ENCODE measurements at places on chromosomes 16 and 17.

DNA sequence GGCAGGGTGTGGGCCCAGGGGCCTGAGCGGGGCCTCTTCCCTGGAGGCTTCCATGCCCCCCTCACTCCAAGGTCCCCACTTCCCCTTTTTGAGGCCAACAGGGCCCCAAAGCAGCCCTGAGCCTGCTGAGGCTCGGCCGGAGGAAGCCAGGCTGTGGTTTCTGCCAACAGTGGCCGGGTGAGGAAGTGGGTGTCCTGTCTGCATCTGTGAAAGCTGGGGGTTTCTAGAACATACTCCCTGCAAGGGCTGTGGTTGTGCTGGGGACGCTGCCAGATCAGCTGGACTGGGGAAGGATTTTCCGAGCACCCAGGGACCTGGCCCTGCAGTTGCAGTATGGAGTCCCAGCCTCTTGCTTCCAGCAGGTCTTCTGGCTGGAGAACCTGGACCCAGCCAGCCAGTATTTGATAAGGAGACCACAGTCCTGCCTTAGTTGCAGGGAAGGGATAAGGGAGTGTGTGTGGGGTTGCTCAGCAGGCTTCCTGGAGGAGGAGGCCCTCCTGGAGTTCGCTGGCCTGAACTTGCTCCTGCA lies 15.7 kb downstream of the ADCY7 start:
- DNase-seq: peak; percentile 94

DNA sequence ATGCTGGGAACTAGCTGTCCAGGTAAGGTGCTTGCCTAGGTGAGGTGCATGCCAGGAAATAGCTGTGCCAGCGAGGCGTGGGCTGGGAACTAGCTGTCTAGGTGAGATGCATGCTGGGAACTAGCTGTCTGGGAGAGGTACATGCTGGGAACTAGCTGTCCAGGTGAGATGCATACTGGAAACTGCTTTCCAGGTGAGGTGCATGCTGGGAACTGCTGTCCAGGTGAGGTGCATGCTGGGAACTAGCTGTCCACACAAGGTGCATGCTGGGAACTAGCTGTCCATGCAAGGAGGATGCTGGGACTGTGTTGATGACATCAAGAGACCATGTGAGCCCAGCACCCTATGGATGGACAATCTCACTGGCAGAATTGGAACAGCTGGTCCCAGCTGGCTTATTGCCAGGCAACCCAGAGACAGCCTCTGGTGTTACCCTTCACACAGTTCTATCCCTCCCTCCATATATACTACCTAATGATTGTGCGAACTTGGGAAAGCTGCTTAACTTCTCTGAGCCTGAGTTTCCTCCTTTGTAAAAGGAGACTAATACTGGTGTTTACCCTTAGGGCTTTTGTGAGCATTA lies 479.9 kb upstream of the RBFOX1 start:
- DNase-seq: no peak

- no peak for DNase-seq
Observed at GRCh38 chr17:41498276-41498675, 7.1 kb downstream of the KRT13 start.

- DNase-seq: no peak
Observed at GRCh38 chr16:1048442-1049112, 24.0 kb upstream of the SSTR5 start.

DNA sequence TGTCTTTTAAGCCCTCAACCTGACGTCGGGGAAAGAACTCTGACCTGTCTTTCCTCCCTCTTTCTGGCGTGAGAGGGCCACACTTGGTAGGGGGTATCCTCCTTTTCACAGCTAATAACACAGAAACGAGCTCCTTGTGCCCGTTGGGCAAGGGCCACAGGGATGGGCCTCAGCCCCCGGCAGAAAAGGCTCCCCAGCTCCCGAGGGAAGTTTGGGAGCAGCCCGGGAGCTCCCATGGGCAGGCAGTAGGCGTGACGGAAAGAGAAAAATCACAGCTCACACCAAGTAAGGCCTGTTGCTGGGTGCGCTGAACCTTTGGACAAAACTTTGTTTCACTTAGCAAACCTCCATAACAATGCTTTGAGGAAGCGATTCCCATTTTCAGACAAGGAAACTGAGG lies 82.8 kb upstream of the MED9 start:
- DNase-seq: no peak

DNA sequence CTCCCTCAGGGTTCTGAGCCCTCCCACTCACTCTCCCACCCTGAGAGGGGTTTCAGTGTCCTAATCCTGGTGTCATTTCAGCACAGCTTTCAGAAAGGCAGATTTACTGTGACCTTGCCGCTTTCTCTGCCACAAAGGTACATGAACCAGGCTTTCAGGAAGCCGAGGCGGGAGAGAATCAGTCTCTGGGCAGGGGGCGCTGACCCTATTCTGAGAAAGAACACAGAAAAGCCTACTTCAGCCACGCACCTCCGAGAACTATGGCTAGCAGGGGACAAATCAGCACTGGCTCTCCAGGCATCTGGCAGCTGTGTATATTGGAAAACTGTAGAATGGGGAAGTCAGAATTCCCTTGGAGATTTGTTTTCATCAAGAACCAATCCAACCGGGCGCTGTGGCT lies 57.7 kb upstream of the BCAR1 start:
- DNase-seq: no peak

- DNase-seq: peak; percentile 65
Observed at GRCh38 chr17:42118545-42118944, 2.6 kb downstream of the KAT2A start.

DNA sequence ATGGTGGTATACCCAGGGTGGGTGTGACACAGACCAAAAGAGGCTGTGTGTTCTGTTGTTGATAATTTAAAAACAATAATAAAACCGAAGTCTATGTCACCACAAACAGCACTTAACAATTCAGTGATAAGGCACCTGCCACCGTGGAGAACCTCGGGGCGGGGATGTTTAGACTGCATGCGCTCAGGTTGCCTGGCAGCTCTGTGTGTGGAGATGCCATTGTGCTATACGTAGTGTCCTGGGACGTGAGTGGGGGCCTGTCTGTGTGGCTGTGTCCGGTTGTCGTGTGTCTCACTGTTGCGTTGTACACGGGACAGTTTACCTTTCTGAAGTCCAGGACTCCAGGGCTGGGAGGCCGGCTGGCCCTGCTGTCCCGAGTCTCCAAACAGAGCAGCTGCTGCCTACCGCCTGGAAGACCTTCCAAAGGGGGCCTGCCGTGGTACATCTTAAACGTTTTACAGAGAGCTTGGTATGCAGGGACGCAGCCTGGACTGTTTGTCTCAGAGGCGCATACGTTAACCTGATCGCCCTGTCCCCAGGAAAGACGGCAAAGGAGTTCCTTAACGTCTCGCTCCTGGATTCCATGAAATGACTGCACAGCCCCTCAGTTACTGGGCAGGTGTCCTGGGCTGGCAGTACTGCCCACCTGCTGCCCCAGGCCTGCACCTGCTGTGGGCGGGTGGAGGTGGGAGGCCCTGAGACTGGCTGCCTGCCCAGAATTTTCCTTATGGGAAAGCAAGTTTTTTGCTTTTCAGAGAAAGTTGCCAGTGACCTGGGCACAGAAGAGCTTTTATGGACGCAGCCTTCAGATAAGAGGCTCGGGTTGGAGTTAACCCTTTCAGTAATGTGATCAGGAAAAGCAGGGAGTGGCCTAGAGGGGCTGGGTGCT lies 19.0 kb downstream of the SPIRE2 start:
- no peak for DNase-seq

DNA sequence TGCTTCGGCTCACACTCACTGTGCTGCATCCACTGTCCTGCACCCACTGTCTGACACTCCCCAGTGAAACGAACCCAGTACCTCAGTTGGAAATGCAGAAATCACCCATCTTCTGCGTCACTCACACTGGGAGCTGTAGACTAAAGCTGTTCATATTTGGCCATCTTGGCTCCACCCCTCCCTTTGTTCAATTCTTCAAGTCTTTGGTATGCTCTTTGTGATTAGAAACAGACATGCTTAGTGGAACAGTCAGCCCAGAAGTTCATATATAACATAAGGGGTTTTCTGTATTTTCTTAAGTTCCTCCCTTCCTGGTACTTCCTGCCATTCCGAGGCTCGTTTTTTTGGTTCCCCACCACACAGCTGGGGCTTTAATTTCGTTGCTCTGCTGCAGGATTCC lies 398.5 kb upstream of the DYNLRB2 start:
- DNase-seq: no peak

- DNase-seq: no peak
Observed at GRCh38 chr16:57571098-57571497, 28.7 kb downstream of the ADGRG5 start.

GRCh38 chr17:16005636-16006035 lies 6.0 kb downstream of the TTC19 start:
- no peak for DNase-seq

DNA sequence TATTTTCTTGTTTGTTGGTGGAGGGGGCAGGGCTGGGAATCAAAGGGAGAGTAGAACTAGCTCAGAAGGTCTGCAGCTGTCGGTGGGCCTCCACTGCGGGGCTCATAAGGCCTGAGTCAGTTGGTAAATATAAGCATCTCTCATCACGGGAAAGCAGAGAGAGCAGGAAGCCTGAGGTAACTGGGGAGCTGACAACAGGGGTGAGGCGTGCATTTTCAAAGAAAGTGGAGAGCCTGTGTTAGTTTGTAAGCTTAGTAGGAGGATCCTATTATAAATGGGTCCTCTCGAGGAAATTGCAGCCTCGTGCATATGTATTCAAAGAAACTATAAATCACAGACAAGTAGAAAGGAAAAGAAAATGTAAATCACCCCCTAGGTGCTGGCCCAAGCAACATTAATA lies 221.0 kb upstream of the CDH13 start:
- no peak for DNase-seq

DNA sequence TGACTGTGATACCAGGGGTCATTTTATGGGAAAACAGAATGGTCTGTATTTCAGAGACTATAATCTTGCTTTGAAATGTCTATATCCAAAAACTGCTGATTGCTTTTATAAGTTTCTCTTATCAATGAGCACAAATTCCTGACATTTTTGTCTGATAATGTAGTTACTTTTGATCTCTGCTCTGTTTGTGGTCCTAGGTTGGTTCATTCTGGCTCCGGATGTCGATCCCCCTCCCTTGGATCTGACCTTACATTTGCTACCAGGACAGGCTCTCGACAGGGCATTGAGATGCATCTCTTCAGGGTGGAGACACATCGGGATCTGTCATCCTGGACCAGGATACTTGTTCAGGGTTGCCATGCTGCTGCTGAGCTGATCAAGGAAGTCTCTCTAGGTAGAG lies 27.3 kb upstream of the VPS4A start:
- DNase-seq: no peak

DNA sequence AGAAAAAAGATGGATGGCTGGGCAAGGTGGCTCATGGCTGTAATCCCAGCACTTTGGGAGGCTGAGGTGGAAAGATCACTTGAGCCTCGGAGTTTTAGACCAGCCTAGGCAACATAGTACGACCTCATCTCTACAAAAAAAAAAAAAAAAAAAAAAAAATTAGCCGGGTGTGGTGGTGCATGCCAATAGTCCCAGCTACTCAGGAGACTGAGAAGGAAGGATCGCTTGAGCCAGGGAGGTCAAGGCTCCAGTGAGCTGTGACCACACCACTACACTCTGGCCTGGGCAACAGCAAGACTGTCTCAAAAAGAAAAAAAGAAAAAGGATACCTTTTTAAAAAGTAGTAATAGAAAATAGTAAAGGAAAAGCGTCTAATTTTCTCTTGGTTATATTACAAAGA lies 20.7 kb downstream of the ZNF652 start:
- DNase-seq: peak; percentile 63

All from GM12865 (cell line).